ENCODE measurements at places on chromosomes 5 and 9. TPM values are rescaled to one million over a fixed set of nuclear protein-coding genes. Genes with fewer than 3 reads are reported as not detected.

GRCh38 chr5:78543916-78544315 is 104.7 kb downstream of the LHFPL2 start:
- no peak overlapping the region for H3K4me3 ChIP-seq
- no peak overlapping the region for H3K27ac ChIP-seq
- no peaks in the 10 kb centered on the region for H3K27me3 ChIP-seq
- H3K36me3 ChIP-seq, result no peaks in the 10 kb centered on the region

Gene IL7R
- 2.8 TPM for total RNA-seq

Gene TMEM174
- not detected for total RNA-seq

DNA sequence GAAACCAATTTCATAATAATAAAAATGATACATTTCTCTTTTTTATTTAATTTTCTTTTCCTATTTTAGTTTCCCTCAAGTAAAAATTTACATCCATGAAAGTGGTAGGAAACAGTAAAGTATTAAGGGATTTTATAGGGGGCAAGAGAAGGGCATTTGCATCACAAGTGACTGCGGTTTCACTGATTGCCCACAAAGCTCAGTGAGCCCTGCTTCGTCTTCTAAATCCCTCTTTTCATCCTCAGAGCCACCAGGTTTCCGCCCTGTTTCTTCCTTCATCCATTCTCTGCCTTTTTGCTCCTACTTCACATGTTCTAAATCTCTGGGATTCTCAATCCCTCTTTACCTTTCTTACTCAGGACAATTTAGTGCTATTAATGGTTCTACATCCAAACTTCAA is 491.4 kb downstream of the LRRC70 start:
- no peak overlapping the region for H3K4me3 ChIP-seq
- no peaks in the 10 kb centered on the region for H3K27me3 ChIP-seq
- H3K36me3 ChIP-seq, result no peaks in the 10 kb centered on the region
- DNase-seq, result no peak
- no peak overlapping the region for H3K27ac ChIP-seq
